NCI-H187 (cell line): ENCODE measurements at places on chromosomes 16 and 17.

DNA sequence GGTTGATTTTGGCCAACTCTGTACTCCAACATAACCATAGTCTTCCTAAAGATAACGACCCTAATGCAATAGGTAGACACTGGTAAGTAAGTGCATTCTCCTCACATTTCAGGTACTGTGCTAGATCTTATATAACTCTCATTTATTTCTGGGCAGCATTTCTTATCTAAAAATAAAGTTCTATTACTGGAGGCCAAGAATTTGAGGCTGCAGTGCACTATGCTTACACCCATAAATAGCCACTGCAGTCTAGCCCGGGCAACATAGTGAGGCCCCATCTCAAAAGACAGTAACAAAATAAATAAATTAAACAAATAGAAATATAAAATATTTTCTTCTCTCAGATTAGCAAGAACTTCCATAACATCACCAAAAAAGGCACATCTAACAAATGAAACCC is 12.7 kb downstream of the CLEC3A start:
- no peak for DNase-seq

DNA sequence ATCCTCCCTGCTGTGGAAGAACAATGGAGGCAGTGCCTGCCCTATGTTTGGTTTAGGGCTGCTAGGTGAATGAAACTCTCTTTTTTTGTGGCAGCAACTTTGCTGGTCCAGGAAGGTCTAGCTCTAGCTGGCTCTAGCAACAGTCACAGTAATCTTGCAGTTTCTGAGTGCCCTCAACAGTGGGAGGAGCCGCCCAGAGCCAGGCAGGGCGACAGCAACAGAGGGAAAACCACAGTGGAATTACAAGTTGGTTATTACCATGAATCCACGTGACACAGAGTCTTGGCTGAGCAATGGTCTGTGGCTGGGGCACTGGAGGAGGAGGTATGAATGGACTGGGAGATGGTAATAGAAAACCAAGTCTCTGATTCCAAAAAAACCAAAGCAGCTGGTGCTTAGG is 10.3 kb downstream of the HSPB9 start:
- peak; percentile 81 for DNase-seq

- no peak for DNase-seq
Observed at GRCh38 chr17:13067629-13068303, 49.9 kb upstream of the ELAC2 start.

GRCh38 chr16:78434401-78434800 is 334.9 kb downstream of the WWOX start:
- DNase-seq: no peak

DNA sequence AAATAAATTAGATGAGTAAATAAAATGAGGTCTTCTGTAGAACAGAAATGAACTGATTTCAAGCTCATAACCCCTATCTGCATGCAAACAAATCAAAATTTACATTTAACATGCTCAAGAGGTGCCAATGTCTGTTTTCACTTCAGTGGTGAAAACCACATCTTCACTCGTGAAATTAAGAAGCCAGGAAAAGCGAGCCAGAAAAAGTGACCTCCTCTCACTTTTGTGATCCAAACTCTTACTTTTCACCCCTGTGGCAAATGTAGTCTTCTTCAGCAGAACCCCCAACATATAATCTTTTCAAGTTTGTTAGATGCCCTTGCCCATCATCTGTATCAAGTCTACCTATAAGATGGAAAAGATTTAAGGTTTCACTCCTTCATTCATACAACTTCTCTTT is 9.5 kb upstream of the QRICH2 start:
- no peak for DNase-seq

DNA sequence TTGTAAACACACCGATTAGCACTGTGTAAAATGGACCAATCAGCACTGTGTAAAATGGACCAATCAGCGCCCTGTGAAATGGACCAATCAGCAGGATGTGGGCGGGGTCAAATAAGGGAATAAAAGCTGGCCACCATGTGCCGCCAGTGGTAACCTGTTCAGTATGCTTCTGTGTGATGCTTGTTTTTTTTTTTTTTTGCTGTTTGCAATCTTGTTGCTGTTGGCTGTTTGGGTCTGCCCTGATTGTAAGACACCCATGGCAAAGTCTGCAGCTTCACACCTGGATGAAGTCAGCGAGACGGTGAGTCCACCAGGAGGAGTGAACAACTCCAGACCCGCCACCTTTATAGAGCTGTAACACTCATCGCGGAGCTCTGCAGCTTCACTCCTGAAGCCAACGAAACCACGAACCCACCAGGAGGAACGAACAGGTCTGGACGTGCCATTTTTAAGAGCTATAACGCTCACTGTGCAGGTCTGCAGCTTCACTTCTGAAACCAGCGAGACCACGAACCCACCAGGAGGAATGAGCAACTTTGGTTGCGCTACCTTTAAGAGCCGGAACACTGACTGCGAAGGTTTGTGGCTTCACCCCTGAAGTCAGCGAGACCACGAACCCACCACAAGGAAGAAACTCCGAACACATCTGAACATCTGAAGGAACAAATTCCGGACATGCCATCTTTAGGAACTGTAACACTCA is 85.0 kb upstream of the MED9 start:
- no peak for DNase-seq

DNA sequence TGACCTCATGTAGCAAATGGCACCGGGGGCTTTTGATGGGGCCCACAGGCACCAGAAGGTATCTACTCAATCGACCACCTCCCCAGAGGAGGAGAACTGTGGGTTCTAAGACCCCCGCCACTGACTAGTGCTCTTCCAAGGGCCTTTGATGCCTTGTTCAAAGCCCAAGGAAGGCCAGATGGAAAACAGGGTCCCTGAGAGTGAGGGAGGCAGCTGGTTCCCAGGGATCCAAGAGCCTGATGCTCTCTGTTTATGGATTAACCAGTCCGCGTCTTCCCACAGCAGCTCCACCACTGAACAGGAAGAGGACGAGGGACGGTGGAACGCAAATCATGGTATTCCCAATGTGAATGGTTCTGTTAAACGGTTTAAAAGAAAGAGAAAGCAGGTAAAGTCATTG is 7.6 kb downstream of the PHB1 start:
- no peak for DNase-seq

DNA sequence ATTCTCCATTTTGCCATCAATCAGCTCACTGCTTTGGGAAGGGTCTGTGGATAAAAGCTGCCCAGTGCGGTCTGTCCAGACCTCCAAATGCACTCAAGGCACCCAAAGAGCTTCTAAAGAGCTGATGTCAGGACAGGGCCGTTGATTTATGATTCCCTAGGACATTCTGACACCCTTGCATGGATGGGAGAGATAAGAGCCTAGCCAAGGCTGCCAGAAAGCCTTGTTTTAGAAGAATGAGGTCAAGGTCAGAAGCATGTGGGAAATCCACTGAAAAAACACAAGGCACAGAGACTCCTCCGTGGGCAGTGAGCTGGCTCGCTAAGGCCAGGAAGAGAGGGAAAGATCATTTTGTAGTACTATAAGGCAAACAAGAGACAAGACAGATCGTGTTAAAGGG is 214.0 kb downstream of the CDH11 start:
- no peak for DNase-seq

GRCh38 chr16:54015147-54015546 is 271.4 kb downstream of the IRX3 start:
- DNase-seq: no peak

DNA sequence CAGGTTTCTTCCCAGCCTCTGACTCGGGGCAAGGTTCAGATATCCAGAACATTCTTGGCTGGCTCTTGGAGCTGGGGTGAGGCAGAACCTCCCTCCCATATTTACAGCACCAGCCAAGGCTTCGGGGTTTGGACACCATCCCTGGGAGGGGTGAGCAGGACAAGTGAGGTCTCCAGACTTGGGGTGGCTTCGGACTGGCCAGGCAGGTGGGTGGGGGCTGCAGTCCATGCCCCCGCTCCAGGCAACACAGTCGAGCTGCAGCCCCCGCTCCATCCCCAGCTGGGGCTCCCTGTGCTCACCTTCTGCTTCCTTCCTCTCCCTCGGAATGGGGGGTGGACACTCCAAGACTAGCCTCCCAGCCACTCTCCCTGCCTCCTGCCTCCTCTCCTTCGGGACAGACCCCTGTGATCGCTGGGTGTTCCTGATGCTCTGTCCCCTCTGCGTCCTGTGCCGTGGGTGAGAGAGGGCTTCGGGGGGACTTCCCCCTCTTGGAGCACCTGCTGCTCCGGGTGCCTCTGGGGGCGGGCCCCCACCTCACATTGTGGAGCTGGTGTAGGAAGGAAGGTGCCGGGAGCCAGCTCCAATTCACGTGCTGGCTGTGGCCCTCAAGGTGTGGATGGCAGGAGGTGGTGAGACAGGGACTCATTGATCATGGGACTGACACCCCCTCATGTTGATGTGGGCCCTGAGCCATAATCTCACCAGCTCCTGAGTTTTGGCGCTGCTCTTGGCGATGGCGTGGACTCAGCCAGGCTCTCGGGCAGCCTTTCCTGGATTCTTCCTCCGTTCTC is 189.2 kb downstream of the SEC14L1 start:
- no peak for DNase-seq

DNA sequence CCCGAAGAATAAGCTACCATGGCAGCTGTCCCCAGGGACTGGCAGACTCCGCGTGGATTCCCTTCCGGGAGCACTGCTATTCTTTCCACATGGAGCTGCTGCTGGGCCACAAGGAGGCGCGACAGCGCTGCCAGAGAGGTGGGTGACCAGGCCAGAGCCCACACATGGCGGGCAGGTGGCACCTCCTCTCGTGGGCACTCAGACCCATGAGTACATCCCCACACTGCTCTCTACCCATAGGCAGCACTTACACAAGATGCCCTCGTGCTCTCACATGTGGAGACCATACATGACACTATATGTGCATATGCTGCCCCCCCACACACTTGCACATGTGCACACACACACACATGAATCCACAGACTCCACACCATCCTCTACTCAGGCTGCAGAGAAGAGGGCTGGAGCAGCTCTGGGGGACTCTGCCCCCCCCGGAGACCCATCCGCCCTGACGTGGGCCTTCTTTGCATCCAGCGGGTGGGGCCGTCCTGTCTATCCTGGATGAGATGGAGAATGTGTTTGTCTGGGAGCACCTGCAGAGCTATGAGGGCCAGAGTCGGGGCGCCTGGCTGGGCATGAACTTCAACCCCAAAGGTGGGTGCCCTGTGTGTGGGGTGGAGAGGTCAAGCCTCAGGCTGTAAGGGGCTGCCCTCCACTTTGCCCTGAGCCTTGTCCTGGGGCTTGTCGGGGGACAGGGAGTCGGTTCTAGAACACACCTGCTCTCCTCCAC is 62.9 kb downstream of the MRC2 start:
- DNase-seq: no peak

DNA sequence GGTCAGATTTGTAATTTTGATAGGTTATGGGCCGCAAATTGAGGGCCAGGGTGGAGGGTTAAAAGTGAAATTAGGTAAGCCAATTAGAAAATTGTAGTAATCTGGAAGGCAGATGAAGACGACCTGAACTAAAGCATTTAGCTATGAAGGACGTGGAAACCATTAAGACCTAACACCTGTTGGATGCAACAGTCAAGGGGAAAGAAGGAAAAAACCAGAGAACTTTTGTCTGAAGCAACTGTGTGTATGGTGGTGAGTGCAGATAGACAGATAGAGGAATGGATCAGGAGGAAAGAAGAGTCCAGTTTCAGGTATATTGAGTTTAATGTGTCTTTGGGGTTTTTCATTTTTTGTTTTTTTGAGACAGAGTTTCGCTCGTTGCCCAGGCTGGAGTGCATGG is 40.2 kb upstream of the MARCHF10 start:
- DNase-seq: no peak

- no peak for DNase-seq
Observed at GRCh38 chr17:39755554-39756379, 18.0 kb downstream of the GRB7 start.

DNA sequence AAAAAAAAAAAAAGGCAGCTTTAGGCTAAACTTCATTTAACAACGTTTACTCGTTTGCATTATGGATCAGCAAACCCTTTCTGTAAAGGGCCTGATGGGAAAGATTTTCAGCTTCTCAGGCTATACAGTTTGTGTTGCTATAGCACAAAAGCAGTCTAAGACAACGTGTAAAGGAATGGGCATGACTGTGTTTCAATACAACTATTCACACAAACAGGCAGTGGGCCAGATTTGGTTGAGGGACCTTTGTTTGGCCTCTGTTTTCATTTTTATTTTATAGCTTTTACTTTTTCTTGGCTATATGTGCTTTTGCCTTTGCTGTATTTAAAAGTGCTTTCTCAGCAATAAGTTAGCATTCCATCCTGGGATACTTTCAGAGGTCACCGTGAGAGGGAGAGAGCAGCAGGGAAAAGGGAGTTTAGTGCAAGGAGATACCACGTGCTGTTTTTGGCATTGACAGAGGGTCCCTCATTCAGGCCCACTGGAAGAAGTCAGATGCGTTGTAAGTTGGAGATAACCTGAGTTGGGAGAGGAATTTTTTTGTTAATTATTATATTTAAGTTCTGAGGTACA is 335.6 kb downstream of the UTP18 start:
- DNase-seq: no peak

GRCh38 chr16:19829844-19830692 is 54.6 kb downstream of the GPRC5B start:
- no peak for DNase-seq

- DNase-seq: no peak
Observed at GRCh38 chr17:67855504-67856324, 30.4 kb downstream of the BPTF start.

- DNase-seq: no peak
Observed at GRCh38 chr17:3558603-3559269, 1.1 kb upstream of the TRPV3 start.

DNA sequence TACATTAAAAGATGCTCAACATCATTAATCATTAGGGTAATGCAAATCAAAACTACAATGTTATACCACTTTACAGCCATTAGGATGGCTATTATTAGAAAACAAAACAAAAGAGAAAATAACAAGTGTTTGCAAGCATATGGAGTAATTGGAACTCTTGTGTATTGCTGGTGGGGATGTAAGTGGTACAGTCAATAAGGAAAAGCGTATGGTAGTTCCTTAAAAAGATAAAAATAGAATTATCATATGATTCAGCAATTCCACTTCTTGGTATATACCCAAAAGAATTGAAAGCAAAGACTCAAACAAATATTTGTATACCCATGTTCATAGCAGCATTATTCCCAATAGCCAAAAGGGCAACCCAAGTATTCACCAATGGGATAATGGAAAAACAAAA is 1.4 kb upstream of the CAPNS2 start:
- no peak for DNase-seq

DNA sequence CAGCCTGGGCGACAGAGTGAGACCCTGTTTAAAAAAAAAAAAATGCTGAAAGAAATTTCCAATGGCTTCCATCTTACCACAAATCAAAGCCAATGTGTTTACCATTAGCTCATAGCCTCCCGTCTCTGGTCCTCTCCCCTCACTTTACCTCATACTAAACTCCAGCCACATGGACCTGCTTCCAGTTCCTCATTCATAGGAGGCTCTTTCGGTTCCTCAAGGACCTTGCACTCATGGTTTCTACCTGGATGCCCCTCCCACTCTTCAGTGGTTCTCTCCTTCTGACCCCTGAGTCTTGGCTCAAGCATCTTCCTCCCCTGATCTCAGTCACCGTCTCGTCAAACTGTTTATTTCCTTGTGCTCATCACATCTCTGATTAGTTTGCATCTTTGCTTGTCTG is 3.8 kb upstream of the DEF8 start:
- no peak for DNase-seq

- DNase-seq: no peak
Observed at GRCh38 chr17:71849783-71850768, 270.7 kb upstream of the SOX9 start.
